CD4-positive, alpha-beta T cell (primary cell): ENCODE measurements at places on chromosomes 11 and 22. TPM values are rescaled to one million over a fixed set of nuclear protein-coding genes. Genes with fewer than 3 reads are reported as not detected.

GRCh38 chr11:88100151-88100550 lies 75.1 kb downstream of the RAB38 start:
- no peaks in the 10 kb centered on the region for H3K4me1 ChIP-seq
- no peaks in the 10 kb centered on the region for H3K36me3 ChIP-seq
- no peaks in the 10 kb centered on the region for H3K27me3 ChIP-seq
- no peak overlapping the region for H3K4me3 ChIP-seq

GRCh38 chr11:111373590-111373989 lies 5.5 kb downstream of the POU2AF1 start:
- H3K27me3 ChIP-seq = no peaks in the 10 kb centered on the region
- H3K4me3 ChIP-seq = no peak overlapping the region
- peaks cover 3% of the 10 kb centered on the region for H3K4me1 ChIP-seq
- no peak for DNase-seq

DNA sequence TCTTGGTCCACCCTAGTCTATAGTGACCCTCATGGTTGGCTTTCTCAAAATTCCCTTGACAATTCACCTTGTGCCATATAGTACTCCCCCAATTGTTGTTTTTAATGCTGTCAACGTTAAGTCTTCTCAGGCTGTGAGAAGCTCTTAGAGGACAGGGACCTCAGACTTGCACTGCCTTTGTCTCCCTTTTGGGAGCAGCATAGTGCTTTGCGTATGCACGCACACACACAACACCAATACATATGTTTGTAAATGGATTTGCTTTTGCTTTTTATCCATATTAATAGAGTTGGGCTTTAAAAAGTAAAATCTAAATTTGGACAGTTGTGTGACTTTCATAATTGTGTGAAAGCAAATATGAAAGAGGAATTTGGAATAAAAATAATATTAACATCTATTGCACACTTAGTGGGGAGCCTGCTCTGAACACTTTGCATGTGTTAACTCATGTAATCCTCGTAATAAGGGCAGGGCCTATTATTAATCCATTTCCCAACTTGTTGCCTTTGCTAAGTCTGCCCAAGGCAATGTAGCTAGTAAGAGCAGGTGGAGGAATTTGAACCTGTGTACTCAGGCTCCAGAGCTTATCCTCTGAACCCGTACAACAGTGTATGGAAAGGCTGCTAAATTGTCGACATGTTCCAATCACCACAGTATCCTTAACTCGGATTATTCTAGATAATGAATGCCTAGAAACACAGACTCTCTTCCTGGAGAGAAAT lies 257.7 kb upstream of the NARS2 start:
- H3K4me1 ChIP-seq = no peaks in the 10 kb centered on the region
- H3K4me3 ChIP-seq = no peak overlapping the region
- no peak overlapping the region for H3K27ac ChIP-seq
- H3K36me3 ChIP-seq = no peaks in the 10 kb centered on the region
- H3K27me3 ChIP-seq = no peaks in the 10 kb centered on the region

GRCh38 chr22:44154436-44154942 lies 26.2 kb upstream of the PARVG start:
- H3K36me3 ChIP-seq = no peaks in the 10 kb centered on the region
- DNase-seq = no peak
- peaks cover 5% of the 10 kb centered on the region for H3K4me1 ChIP-seq
- H3K27ac ChIP-seq = peak overlapping the region; percentile 3

DNA sequence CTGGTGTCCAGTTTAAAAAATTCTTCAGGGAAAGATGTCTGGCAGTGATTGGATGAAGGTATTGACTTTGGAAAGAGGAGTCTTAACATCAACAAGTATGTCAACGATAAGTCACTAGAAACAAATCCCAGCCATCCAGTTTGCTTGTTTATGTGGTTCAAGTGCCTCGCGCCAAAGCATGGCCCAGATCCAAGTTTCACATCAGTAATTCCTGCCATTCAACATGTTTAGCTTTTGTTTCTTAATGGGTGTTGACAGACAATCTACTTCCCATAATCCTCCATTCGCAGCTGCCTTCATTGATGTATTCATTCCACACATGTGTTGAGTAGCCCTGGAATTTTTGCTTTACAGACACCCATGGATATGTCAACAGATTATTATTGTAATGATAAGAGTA lies 77.8 kb downstream of the UBASH3B start:
- no peaks in the 10 kb centered on the region for H3K27me3 ChIP-seq
- no peaks in the 10 kb centered on the region for H3K36me3 ChIP-seq
- H3K4me1 ChIP-seq = peaks cover 52% of the 10 kb centered on the region
- no peak overlapping the region for H3K4me3 ChIP-seq
- H3K27ac ChIP-seq = no peak overlapping the region

MPZL2 gene
- total RNA-seq = 1.8 TPM
